Suppressor macrophage treated with lipopolysaccharide for 1 hour (primary cell): ENCODE measurements at places on chromosomes 7 and 10.

DNA sequence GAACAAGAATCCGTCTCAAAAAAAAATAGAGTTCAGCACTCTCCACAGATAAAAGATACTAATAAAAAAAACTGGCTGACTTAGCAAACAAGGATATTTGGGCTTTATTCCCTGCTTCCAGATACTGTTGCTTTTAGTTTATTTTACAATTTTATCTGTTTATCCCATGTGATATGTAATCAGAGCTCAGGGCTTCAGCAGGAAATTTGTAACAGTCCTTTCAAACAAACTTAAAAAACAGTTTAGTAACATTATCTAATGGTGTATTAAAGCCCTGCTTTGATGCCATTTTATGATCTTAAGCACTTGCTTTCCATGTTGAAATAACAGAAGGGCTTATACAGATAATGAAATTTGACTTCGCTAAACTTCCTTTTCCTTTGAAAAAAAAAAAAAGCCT is 28.1 kb downstream of the DCLRE1A start:
- no peak for DNase-seq

- DNase-seq, result peak; percentile 96
Observed at GRCh38 chr10:78578929-78579328, 489.8 kb upstream of the ZMIZ1 start.

- DNase-seq, result peak; percentile 89
Observed at GRCh38 chr10:103554488-103555324, 61.2 kb downstream of the NEURL1 start.

GRCh38 chr10:66625709-66626590 is 299.9 kb upstream of the LRRTM3 start:
- DNase-seq, result no peak

GRCh38 chr10:100882671-100883311 is 30.0 kb upstream of the SLF2 start:
- no peak for DNase-seq

DNA sequence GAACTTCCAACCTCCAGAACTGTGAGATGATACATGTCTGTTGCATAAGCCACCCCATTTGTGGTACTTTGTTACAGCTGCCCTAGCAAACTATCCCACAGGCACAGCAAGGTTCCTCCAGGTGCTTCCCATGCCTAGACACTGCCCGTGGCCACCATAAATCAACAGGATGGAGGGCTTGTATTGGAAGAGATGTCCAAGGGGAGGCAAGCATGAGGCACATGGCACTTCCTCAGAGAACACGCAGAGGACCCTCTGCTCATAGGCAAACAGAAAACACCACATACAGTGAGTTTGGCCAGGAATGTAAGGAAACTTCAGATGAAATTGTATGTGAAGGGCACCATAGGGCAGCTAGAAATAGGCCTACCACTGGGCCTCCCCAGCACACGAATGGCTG is 291.1 kb downstream of the GRID1 start:
- no peak for DNase-seq

DNA sequence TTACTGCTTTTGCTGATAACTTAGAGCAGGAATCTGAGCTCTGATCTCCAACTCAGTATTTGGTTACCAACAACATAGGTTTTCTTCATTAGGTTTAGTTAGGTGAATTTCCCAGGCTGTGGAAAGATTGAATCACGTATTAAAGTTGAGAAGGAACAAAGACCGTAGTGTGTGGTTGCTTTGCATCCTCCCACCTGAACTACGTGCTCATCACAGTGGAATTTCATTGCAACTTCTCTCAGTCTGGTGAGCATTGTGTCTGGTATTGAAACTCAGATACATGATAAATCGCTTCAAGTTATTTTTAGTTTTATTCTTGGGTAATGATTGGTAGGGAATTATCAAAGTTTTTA is 139.4 kb upstream of the AKR1E2 start:
- DNase-seq, result no peak
